ENCODE measurements at places on chromosomes 2 and 18.

DNA sequence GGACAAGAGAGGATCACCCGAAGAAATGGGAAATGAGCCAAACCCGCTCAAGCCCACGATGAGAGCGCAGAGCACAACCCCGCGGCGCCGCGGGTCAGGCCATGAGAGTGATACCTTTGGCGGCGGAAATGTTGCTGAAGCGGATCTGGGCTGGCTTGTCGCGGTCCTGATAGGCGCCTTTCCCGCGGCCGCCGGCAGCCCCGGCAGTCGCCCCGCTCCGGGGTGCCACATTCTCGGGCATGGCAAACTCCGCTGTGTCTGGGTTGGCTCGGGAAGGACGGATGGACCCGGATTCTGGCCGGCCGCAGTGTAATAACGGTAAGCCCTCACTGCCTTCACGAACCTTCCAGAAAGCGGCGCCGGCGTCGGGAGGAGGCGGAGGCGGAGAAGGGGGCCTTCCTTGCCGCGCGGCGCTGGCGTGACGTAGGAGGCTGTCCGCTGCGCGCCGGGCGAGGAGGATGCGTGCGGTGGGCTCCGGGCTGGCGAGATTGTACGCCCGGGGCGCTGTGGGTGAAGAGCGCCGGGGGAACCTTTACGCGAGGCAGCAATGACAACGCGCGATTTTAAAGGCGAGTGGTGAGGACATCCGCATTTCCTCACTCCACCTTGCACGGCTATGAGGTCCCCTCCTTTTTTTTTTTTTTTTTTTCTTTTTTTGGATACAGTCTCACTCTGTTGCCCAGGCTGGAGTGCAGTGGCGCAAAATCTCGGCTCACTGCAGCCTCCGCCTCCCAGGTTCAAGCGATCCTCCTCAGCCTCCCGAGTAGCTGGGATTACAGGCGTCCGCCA lies at the start of gene CCT4:
CCT4 (minus strand) TSS at position 390 of the 789 bp plus-strand sequence; CDS start at position 241, 149 bp downstream.
- DNase-seq: peak; percentile 88

GRCh38 chr2:134031539-134031938 lies 222.3 kb upstream of the MGAT5 start:
- no peak for DNase-seq

DNA sequence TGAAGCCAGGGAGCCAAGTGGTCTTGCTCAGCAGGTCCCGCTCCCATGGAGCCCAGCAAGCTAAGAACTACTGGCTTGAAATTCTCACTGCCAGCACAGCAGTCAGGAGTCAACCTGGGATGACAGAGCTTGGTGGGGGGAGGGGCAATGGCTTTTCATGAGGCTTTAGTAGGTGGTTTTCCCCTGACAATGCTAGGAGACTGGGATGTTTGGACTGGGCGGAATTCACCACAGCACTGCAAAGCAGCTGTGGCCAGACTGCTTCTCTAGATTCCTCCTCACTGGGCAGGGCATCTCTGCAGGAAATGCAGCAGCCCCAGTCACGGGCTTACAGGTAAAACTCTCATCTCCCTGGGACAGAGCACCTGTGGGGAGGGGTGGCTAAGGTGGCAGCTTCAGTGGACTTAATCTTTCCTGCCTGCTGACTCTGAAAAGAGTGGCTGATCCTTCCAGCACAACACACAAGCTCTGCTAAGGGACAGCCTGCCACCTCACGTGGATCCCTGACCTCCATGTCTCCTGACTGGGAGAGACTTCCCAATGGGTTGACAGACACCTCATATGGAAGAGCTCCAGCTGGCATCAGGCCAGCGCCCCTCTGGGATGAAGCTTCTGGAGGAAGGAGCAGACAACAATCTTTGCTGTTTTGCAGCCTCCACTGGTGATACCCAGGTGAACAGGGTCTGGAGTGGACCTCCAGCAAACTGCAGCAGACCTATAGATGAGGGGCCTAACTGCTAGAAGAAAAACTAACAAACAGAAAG lies 349.7 kb upstream of the ST6GAL2 start:
- no peak for DNase-seq

GRCh38 chr2:78941751-78942150 lies 83.8 kb upstream of the REG3G start:
- DNase-seq: no peak

DNA sequence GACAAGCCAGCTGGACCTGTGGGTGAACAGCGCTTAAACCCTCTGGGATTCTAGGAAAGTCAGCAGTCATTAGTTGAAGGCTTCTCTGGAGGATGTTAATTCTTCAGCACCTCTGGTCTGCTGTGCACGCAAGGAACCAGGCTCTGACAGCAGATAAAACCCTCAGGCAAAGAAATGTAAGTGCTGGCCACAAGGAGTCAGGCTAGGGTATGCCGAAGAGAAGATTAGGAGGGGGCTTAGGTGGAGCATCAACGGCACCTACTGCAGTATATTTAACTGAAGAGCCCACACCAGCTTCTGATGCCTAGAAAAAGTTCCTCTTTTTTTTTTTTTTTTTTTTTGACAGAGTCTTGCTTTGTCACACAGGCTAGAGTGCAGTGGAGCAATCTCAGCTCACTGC lies 304.2 kb upstream of the MC4R start:
- no peak for DNase-seq

DNA sequence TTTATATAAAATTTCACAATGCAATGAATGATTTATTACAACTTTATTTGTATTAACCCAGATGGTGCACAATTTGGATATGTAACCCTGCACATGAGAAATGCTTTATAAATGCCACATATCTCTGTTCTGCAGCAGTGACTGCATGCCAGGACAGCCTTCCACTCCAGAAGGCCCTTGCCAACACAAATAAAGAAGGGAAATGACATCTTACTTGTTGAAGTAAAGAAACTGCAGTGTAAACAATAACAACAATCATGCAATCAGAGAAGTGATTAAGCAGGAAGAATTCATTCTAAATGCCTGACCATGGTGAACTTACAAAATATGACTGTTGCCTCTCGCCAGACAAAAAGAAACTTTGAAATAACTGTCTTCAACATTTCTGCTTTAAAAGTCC lies 129.9 kb upstream of the CHST9 start:
- no peak for DNase-seq

DNA sequence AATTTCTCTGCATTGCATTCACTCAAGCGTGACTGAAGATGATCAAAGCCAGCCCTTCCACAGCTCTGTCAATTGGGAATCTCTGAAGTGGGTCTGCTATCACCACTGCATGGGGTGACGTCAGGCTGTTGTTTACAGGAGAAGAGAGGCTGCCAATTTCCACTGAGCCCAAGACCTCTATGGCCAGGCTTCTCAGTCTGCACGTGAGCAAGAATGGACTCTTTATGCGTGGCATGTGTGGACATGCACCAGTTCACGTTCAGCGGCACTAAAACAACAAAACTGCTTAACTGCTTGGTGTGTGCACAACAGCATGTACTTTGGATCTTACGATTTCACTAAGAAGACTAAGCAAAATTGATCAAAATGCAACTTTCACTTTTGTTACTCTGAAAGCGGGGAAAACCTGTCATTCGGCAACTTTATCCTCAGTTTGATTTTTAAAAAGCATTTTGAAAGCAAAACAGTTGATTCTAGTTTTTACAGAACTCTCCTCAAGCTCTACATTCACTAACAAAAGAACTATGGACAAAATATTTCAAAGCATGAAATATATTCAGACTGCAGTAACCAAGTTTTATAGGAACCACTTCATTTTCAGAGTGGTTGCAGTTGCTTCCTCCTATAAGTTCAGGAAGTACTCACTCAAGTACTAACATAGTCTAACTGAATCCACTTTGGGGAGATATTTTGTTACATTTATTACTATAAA lies 77.0 kb upstream of the SERTAD2 start:
- DNase-seq: peak; percentile 50

DNA sequence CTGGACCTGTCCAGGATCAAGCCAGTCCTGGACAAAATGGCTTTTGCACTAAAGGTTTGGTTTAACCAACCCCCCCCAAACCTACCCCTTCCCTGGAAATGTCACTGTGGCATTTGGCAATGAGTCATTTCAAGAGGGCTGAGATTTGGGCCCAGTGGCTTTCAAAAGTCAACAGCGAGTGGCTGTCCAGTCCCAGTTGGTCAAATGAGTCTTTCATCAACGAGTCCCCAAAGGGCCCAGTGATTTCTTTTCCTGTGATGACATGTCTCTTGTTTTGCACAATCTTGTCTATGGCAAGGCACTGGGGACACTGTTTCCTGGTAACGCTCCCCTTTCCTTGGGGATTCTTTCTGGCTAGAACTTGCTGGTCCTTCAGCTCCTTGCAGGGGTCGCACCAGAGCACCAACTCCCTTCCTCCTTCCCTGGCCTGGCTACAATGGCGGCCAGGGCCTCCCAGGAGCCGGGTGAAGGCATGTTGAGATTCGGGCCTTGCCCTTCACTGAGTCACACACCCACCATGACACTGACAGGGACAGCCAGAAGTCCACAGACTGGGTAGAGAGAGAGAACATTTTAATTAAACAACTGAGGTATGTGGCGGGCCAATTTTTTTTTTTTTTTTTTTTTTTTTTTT lies 87.2 kb downstream of the SMAD7 start:
- DNase-seq: no peak

DNA sequence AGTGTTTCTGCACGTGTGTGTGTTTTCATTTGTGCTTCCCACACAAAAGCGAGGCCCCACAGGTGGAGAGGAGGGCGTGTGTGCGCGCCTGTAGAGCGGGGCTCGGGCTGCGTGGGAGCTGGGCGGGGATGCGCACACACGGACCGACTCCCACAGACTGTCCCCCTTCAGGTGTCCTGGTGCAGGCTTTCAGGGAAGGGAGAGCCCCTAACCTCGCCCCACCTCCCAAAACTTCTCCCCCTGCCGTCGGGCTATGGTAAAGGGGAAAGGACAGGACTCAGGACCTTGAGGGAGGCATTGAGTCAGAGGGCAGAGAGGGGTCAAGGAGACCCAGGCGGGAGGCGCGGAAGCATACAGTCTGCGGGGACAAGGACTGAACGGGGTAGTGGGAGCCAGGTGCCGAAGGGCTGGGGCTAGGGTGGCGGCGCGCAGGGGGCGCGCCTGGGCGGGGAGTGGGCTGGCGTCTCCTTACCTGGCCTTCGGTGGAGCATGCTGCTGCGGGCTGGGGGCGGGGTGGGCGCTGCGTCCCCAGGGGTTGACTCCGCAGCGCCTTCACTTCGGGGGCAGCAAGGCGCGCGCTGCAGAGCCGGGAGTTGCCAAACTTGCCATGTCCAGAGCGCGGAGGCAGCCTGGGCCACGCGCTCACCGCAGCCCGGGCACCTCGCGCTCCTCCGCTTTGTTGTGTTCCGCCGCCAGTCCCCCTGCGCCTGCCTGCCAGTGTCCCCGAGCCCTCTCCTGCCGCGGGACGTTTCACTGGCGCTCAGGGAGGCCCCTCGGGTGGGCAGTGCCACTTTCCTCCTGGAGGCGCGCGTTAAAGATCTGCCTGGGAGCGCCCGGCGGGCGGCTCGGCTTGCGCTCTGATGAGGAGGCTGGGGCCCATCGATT lies 302.0 kb downstream of the NCKAP5 start:
- DNase-seq: no peak

DNA sequence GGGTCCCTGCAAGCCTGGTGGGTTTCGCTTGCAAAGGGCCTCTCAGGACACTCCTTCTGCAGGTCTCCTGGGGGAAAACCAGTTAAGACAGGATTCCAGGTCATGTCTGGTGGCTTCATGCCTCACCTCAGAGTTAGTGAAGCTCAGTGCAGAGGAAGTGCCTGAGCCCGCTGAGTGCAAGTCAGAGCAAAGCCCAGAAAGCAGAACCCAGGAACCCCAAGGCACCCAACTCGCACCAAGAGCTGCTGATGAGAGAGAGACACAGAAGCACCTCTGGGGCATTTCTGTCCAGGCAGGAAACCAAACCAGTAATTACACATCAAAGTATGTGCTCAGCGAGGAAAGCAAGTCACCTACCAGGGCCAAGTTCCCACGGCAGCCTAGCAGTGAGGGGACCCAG lies 78.4 kb downstream of the ARHGEF4 start:
- DNase-seq: no peak

- DNase-seq: no peak
These were observed 69.4 kb upstream of the ARHGAP28 start for GRCh38 chr18:6659963-6660725.

GRCh38 chr18:56851774-56852173 lies 200.6 kb downstream of the WDR7 start:
- DNase-seq: no peak

All from germinal center (tissue), 1 donor.